ENCODE measurements at places on chromosomes 7 and 10.

GRCh38 chr10:23402856-23403255 lies 36.0 kb upstream of the OTUD1 start:
- no peak for DNase-seq

DNA sequence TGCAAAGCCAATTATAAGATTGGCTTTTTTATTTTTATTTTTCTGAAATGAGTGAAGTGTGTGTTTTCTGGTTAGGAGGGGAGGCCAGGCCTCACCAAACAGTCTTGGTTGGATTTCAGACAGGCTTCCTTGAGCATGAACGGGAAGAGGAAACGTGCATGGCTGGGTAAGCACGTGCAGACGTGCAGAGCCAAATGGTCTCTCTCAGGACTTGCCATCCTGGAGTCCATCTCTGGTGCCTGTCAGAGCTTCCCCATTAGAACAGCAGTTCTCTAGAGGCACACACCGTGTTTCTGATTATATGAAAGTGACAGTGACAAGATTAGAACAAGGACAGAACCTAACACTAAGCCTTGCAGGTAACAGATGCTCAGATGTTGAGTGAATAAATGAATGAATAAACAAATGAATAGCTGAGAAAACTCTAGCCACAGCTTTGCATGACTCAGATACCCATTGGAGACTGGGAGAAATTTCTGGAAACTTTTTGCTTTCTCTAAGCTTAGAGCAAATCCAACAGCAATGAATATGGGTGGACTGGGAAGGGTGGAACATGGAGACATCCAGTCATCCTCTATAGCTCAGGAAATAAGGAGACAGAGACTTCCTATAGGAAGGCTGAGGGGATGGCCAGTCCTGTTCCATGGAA lies 11.8 kb upstream of the CALD1 start:
- DNase-seq = no peak

DNA sequence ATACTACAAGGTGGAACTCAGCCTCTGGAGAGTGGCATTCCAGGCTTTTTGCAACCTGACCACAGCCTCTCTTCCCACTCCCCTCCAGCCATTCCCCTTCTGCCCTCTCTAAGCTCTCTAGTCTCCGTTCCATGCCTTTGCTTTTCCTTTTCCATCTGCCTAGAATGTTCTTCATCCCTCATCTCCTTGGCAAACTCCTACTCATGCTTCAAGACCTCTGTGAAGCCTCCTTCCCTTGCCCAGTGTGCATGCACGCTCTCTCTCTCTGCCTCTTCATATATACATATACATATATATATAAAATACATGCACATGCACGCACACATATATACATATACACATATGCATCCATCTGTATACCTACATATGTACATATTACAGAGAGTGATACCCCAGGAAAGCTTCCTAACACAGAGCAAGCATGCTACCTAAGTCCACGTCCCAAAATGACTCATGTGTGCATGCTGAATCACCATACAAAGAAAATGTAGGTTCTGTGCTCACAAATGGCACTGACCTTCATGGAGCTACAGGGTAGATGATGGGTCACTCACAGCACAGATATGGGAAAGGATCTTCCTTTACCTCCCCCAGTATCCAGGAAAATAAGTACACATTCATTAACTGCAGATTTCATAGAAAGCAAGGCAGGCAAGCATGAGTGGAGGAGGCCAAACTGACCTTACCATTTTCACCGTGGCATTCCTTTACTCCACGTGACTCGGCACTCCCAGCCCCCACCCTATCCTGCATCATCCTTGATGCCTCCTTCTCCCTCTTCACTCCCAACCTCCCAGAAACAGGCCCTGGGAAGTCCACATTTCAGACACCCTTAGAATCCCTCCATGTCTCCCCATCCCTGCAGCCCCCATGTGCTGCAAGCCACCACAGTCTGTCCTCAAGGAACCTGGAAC lies 238.4 kb upstream of the ZMIZ1 start:
- DNase-seq = no peak

- DNase-seq = no peak
Measured at GRCh38 chr10:33032654-33033151, 74.7 kb upstream of the ITGB1 start.

GRCh38 chr10:48456361-48456804 lies 148.5 kb downstream of the ARHGAP22 start:
- DNase-seq = peak; percentile 60

- DNase-seq = no peak
Measured at GRCh38 chr7:44449584-44449928, 40.9 kb downstream of the NUDCD3 start.
